ENCODE measurements at places on chromosomes 4 and X.

GRCh38 chr4:124803641-124804040 is 91.1 kb upstream of the ANKRD50 start:
- DNase-seq = no peak

GRCh38 chr4:172546782-172547181 is 621.8 kb upstream of the GALNT7 start:
- DNase-seq = no peak

- no peak for DNase-seq
These were observed 1181.1 kb upstream of the PCDH7 start for GRCh38 chr4:29538889-29539646.

DNA sequence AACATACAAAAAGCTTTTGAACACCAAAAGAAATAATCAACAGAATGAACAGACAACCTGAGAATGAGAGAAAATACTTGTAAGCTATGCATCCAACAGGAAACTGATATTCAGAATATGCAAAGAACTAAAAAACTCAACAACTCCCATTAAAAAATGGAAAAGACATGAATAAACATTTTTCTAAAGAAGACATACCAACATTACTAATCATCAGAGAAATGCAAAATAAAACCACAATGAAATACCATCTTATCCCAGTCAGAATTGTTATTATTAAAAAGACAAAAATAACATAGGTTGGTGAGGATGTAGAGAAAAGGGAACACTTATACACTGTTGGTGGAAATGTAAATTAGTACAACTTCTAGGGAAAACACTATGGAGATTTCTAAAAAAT is 1161.9 kb downstream of the PCDH19 start:
- no peak for DNase-seq

GRCh38 chr4:158259955-158260575 is 49.8 kb downstream of the TMEM144 start:
- DNase-seq = peak; percentile 16
